ENCODE measurements at places on chromosomes 12 and 14.

DNA sequence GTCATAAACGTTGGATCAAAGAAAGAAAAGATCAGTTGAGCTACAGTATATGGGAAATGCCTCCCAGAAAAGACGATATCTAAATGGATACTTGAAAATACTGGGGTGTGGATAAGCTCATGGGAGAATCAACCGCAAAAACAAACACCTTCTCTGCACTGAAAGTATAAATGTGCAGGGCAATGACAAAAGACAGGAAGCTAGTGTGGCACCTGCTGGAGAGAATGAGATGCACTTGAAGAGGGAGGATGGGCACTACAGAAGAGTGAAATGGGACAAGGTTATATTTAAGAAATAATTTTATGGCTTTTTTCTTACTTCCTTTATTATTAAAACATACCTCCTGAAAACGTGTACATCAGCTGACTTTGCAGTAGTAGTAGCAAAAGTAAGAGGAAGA lies 153.7 kb downstream of the PRKD1 start:
- DNase-seq: no peak

- no peak for DNase-seq
These were observed 12.6 kb upstream of the OR8S1 start for GRCh38 chr12:48512855-48513254.

DNA sequence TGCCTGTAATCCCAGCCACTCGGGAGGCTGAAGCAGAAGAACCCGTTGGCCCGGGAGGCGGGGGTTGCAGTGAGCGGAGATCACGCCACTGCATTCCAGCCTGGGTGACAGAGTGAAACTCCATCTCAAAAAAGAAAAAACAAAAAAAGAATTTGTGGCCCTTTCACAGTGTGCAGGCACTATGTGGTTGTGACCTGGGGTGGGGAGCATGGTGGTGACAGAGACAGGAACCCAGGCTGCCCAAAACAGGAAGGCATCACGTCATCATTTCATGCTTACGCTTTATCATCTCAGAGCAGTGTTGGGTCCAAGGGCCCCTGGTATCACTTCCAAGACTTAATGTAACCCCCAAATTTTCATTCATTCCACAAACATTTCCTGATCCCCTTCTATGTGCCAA lies 175.7 kb upstream of the GSC start:
- no peak for DNase-seq

DNA sequence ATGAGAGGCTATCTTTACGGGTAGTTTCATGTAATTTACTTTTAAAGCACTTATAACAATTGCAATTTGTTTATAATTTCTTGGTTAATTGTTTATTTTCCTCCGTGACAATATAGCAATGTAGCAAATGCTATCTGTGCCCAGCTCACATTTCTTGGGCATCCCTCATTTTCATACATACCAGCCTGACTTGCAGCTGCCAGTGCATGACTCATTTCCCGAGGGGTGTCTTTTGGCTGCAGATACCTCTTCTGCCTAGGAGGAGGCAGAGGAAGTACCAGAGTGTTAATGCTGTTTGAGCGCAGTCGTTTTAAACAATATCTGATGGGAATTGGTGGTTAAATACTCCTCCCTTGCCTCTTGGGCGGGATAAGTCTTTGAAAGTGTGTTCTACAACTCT lies 104.2 kb upstream of the ABCD2 start:
- DNase-seq: peak; percentile 77

Measured in cardiac fibroblast (primary cell).